ENCODE measurements at places on chromosomes 11 and 22. TPM values are rescaled to one million over a fixed set of nuclear protein-coding genes. Genes with fewer than 3 reads are reported as not detected.

- peak; percentile 93 for ATAC-seq
Observed at GRCh38 chr11:1796413-1797011, 32.8 kb upstream of the CTSD start.

DNA sequence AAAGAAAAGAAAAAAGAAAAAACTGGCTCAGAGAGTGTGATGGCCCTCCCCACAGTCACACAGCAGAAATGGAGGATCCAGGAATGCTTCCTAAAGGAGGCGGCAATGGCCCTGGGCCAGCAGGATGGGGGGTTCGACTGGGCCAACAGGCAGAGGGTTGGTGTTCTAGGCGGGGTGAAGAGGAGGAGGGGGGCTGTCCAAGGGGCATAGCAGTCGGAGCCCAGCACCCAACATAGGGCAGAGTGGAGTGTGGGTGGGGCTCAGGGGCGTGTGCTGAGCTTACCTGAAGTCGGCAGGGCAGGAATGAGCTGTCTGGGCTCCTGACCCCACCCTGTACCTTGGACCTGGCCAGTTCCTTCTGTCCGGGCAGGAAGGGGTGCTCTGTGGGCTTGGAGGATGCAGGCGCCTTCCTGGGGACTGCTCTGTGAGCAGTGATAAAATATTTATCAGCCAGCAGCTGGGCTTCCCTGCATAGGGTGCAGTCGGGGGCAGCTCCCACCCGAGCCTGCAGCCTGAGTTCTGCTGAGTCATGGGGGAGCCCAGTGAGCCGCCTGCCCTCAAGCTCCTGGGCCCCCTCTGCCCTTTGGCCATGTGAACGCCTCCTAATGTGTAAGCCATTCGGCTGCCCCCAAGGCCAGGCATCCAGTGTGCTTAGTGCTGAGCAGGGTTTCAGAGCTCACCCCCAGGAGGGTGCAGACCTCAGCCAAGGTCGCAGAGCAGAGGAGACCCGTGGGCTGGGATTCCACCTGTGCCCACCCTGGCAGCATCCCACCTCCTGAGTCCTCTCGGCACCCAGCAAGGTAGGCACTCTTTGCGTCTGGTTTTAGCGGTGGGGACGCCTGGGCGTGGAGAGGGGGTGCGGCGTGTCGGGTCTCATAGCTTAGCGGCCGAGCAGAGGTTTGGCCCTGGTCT, 25.3 kb upstream of the PRR5 start:
- peak; percentile 68 for ATAC-seq

DNA sequence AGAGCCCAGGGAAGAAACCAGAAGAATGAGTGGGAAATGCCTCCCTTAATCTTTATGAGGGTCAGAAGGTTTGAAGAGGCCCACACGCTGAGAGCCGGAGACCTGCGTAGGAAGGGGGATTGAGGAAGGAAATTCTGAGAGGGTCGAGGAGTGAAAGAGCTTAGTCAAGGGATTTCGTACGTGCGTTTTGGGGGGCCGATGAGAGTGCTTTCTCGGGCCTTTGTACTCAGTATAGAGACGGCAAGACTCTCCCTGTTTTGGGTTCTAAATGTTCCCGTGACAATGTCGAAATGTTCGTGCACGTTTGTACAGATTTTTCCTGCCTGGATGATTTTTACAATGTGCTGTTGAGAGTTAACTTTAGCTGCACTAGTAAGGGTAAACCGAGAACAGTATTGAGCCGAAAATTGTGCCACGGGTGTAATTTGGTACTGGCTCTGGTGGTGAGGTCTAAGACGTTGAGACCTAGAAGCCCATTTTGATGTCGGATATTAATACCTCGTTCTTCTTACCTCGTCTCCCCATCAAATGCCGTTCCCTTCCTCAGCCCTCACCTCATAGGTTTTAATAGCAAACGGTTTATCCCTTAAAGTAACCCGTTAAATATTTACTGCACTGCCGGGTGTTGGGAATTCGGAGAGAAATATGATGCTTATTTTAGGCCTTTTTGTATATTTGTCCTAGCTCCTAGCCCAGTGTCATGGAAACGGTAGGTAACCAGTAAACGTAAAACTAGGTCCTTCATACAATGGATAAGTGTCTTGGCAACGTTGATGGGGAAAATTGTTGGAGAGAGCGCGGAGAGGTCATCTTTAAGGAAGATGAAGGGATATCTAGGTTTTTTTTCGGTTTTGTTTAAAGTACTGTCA, 734 bp downstream of the C11orf58 start:
- peak; percentile 1 for ATAC-seq

DNA sequence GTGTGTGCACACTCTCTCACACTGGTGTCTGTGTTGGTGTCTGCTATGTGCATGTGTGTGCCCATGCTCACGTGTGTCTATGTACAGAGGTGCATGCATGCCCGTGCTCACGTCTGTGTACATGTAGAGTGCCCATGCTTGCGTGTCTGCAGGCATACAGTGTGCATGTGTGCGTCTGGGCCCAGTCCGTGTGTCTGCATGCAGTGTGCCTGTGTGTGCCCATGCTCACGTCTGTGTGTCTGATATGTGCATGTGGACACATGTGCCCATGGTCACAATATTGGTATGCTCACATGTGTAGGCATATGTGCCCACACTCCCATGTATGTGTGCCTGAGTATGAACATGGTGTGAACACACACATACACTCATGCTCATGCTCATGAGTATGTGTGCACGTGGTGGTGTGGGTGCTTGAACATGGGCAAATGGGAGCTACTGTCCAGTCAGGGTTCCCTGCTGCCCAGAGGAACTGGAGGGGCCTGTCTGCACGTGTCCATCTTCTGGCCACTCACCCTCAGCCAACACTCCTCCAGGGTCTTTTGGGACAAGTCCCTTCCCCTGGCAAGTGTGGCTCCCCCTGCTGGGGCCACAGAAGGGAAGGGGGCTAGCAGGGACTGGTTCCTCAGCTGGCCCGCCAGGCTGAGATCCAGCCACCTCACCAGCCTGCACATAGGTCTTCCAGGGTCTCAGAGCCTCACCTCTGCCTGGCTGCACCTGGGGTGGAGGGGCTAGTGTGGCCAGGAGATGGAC, 7.3 kb upstream of the TBX1 start:
- ATAC-seq, result no peak

- ATAC-seq, result peak; percentile 63
Observed at GRCh38 chr11:64809781-64810241, 540 bp downstream of the MEN1 start.

DNA sequence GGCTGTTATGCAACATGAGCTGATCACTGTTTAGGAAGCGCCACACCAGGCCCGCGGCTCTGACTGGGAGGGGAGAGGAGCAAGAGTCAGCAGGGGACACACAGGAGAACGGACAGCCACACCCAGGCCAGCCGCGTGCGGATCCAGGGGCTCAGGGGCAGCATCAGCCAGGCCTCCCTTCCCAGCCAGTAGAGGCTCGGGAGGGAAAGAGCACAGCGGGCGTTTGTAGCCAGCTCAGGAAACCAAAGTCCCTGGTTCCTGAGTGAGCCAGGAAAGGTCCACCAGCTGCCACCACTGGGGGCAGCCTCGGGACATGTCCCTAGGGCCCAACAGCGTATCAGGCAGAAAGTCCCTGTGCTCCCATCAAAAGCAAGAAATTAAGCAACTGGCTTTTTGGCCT, 71.8 kb upstream of the PITPNB start:
- peak; percentile 18 for ATAC-seq

The ZP1 gene
- total RNA-seq, result not detected

The MYO7A gene
- total RNA-seq, result 0.96 TPM

The CLDN5 gene
- total RNA-seq, result 10.4 TPM

The CFL1 gene
- total RNA-seq, result 645 TPM
